ENCODE measurements at places on chromosomes 5 and 9. TPM values are rescaled to one million over a fixed set of nuclear protein-coding genes. Genes with fewer than 3 reads are reported as not detected.

Gene TTC39B
- polyA plus RNA-seq: 9.7 TPM

Gene SLC6A3
- polyA plus RNA-seq: not detected

Gene ARHGEF39
- polyA plus RNA-seq: 0.88 TPM

Gene MARVELD2
- 17.6 TPM for polyA plus RNA-seq

Gene ZNF782
- polyA plus RNA-seq: 1.4 TPM

Gene PLPP7
- not detected for polyA plus RNA-seq

Gene ECSCR
- not detected for polyA plus RNA-seq

Gene GDA
- 0.75 TPM for polyA plus RNA-seq

Gene DNM1
- polyA plus RNA-seq: 0.34 TPM

Gene SLC2A8
- polyA plus RNA-seq: 9.5 TPM

- H3K27ac ChIP-seq: no peak overlapping the region
- DNase-seq: no peak
- H3K36me3 ChIP-seq: no peaks in the 10 kb centered on the region
- H3K4me3 ChIP-seq: no peak overlapping the region
- no peaks in the 10 kb centered on the region for H3K4me1 ChIP-seq
Measured at GRCh38 chr5:152736906-152737305, 331.8 kb upstream of the NMUR2 start.

DNA sequence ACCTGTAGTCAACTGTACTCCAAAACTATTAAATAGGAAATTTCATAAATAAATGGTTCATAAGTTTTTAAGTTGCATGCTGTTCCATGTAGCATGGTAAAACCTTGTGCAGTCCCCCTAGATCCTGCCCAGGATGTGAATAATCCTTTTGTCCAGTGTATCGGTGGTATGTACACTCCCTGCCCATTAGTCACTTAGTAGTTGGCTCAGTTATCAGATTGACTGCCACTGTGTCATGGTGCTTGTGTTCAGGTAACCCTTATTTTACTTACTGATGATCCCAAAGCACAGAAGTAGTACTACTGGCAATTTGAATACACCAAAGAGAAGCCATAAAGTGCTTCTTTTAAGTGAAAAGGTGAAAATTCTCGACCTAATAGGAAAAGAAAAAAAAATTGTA is 134.2 kb downstream of the RNF180 start:
- no peaks in the 10 kb centered on the region for H3K27me3 ChIP-seq
- DNase-seq: peak; percentile 48
- H3K36me3 ChIP-seq: no peaks in the 10 kb centered on the region
- H3K4me3 ChIP-seq: no peak overlapping the region
- H3K4me1 ChIP-seq: peaks cover 36% of the 10 kb centered on the region
- peak overlapping the region; percentile 67 for H3K27ac ChIP-seq

- H3K4me3 ChIP-seq: no peak overlapping the region
- no peaks in the 10 kb centered on the region for H3K27me3 ChIP-seq
- DNase-seq: no peak
Measured at GRCh38 chr9:4404156-4404555, 86.1 kb upstream of the SLC1A1 start.

DNA sequence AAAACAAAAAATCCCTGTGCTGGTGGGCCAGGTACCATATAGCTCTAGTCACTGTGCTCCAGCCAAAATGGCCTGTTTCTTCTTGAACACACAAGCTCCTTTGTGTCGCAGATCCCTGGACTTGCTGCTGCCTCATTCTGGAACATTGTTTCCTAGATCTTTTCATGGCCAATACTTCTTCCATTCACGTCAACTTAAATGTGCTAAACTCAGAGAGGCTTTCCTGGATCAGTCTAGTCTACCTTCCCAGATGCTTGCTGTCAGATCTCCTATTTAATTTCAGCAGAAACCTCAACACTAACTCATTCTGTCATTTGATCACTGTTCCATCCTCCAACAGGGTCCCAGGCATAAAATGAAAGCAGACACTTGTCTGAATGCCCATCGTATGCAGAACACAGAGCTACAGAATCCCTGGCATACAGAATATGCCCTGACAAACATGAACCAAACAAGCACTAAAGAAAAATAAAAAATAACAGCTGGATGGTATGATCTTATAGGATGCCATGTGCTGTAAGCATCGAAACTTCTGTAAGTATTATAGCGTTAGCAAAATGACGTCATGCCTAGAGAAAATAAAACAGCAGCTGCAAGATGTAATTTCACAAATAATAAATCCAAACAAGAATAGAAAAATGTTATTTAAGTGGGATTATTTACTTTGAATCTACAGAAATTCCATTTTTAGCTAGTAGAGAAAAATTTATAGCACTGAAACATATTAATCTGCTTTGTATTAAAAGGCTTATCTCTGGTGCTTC is 403.7 kb upstream of the DAP start:
- H3K4me3 ChIP-seq: no peak overlapping the region
- no peaks in the 10 kb centered on the region for H3K36me3 ChIP-seq
- no peaks in the 10 kb centered on the region for H3K4me1 ChIP-seq
- no peak overlapping the region for H3K27ac ChIP-seq
- no peak for DNase-seq
- H3K27me3 ChIP-seq: no peaks in the 10 kb centered on the region

- H3K27me3 ChIP-seq: no peaks in the 10 kb centered on the region
- DNase-seq: no peak
- H3K27ac ChIP-seq: no peak overlapping the region
- no peak overlapping the region for H3K4me3 ChIP-seq
- H3K36me3 ChIP-seq: no peaks in the 10 kb centered on the region
Measured at GRCh38 chr5:42396111-42396510, 27.1 kb upstream of the GHR start.

- no peak overlapping the region for H3K4me3 ChIP-seq
- peaks cover 8% of the 10 kb centered on the region for H3K4me1 ChIP-seq
- no peak overlapping the region for H3K27ac ChIP-seq
- H3K27me3 ChIP-seq: no peaks in the 10 kb centered on the region
Measured at GRCh38 chr9:26974927-26975326, 18.7 kb downstream of the IFT74 start.

GRCh38 chr5:10364186-10364689 is 10.7 kb downstream of the MARCHF6 start:
- H3K36me3 ChIP-seq: no peaks in the 10 kb centered on the region
- H3K4me3 ChIP-seq: no peak overlapping the region
- H3K27ac ChIP-seq: no peak overlapping the region

DNA sequence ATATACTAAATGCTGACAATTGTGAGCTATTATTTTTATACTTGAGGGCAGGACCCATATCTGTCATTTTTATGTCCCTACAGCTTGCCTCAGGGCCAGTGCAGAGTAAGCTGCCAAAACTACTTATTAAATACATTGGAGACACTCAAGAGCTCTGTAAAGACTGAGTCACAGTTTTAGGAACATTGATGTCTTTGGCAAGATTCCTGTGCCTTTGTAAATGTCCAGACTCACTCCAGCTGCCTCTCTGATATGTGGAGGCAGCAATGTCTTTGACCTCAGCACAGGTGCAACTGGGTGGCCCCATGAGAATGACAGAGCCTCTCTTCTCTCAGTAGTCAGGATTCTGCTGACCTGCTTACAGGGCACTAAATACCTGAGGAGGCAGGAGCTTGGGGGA is 363.2 kb downstream of the OSTF1 start:
- H3K27ac ChIP-seq: no peak overlapping the region
- no peak for DNase-seq
- H3K4me3 ChIP-seq: no peak overlapping the region
- no peaks in the 10 kb centered on the region for H3K36me3 ChIP-seq
- no peaks in the 10 kb centered on the region for H3K4me1 ChIP-seq

DNA sequence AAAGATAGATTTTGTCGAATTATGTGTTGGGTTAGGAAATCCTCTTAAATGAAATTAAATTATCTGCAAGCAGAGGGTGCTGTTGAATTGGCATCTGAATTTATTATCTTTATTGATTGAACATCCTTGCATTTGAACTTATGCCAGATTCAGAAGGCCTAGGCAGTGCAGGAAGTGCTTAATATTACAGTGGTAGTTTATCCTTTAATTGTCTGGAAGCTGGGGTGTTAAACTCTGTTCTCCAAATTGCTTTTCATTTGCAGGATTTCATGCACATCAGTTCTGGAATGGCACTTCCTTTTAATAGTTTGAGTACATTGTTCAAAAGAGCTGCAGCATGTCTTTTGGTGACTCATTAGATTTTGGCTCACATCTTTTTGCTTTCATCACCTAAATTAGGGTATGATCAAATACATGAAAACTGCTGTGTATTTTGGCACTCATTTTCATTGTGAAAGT is 186.3 kb downstream of the KDM4C start:
- H3K27ac ChIP-seq: no peak overlapping the region
- no peak for DNase-seq
- H3K4me3 ChIP-seq: no peak overlapping the region
- peaks cover 3% of the 10 kb centered on the region for H3K36me3 ChIP-seq
- no peaks in the 10 kb centered on the region for H3K27me3 ChIP-seq
- H3K4me1 ChIP-seq: peaks cover 12% of the 10 kb centered on the region

GRCh38 chr9:117411547-117411946 is 3.3 kb downstream of the ASTN2 start:
- H3K27me3 ChIP-seq: peaks cover 39% of the 10 kb centered on the region
- H3K4me3 ChIP-seq: no peak overlapping the region
- H3K36me3 ChIP-seq: no peaks in the 10 kb centered on the region
- no peak for DNase-seq
- no peak overlapping the region for H3K27ac ChIP-seq

DNA sequence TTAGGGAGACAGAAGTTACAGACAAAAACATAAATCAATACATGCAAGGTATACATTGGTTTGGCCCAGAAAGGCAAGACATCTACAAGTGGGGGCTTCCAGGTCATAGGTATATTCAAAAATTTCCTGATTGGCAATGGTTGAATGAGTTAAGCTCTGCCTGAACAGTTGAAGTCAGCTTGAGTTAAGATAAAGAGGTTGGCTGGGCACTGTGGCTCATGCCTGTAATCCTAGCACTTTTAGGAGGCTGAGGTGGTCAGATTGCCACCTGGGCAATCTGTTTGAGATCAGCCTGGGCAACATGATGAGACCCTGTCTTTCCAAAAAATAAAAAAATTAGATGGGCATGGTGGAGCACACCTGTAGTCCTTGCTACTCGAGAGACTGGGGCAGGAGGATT is 16.3 kb downstream of the TMC1 start:
- peaks cover 28% of the 10 kb centered on the region for H3K4me1 ChIP-seq
- H3K36me3 ChIP-seq: no peaks in the 10 kb centered on the region
- no peak for DNase-seq
- H3K27ac ChIP-seq: no peak overlapping the region
- H3K27me3 ChIP-seq: no peaks in the 10 kb centered on the region

- no peak for DNase-seq
- H3K27ac ChIP-seq: no peak overlapping the region
- H3K36me3 ChIP-seq: no peaks in the 10 kb centered on the region
- no peaks in the 10 kb centered on the region for H3K4me1 ChIP-seq
- H3K27me3 ChIP-seq: no peaks in the 10 kb centered on the region
Measured at GRCh38 chr5:39443911-39444310, 19.1 kb upstream of the DAB2 start.

GRCh38 chr5:119292701-119293515 is 62.9 kb upstream of the TNFAIP8 start:
- no peak overlapping the region for H3K27ac ChIP-seq
- no peaks in the 10 kb centered on the region for H3K27me3 ChIP-seq
- DNase-seq: no peak
- H3K36me3 ChIP-seq: no peaks in the 10 kb centered on the region
- H3K4me1 ChIP-seq: peaks cover 29% of the 10 kb centered on the region

- H3K4me1 ChIP-seq: no peaks in the 10 kb centered on the region
- H3K36me3 ChIP-seq: no peaks in the 10 kb centered on the region
- no peak overlapping the region for H3K4me3 ChIP-seq
- DNase-seq: no peak
- no peak overlapping the region for H3K27ac ChIP-seq
Measured at GRCh38 chr9:75414371-75415160, 326.3 kb downstream of the OSTF1 start.

DNA sequence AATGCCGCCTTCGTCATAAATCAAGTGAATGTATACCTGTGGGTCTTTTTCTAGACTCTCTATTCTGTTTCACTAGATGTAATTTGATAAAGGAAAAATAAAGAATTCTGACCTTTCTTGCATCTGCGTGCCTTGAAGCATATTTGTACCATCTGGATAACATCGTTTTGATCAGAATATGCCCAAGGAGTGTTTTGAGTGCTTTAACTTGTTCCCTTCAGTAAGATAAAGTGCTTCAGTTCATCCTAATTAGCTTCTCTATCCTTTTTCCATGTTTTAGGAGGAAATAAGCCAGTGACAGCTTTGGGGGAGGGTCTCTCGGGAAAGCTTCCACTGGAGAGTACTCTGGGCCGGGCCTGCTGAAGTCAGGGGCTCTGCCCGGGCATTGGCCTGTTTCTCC is 113.5 kb upstream of the DAP start:
- H3K4me3 ChIP-seq: no peak overlapping the region
- DNase-seq: no peak
- no peak overlapping the region for H3K27ac ChIP-seq
- no peaks in the 10 kb centered on the region for H3K36me3 ChIP-seq
- no peaks in the 10 kb centered on the region for H3K27me3 ChIP-seq

GRCh38 chr5:4245076-4245475 is 649.4 kb downstream of the IRX1 start:
- H3K36me3 ChIP-seq: no peaks in the 10 kb centered on the region
- no peak overlapping the region for H3K4me3 ChIP-seq
- no peak overlapping the region for H3K27ac ChIP-seq
- H3K4me1 ChIP-seq: no peaks in the 10 kb centered on the region
- DNase-seq: no peak
- no peaks in the 10 kb centered on the region for H3K27me3 ChIP-seq

GRCh38 chr5:31770132-31770720 is 131.3 kb downstream of the PDZD2 start:
- H3K4me3 ChIP-seq: no peak overlapping the region
- DNase-seq: no peak
- no peaks in the 10 kb centered on the region for H3K27me3 ChIP-seq

DNA sequence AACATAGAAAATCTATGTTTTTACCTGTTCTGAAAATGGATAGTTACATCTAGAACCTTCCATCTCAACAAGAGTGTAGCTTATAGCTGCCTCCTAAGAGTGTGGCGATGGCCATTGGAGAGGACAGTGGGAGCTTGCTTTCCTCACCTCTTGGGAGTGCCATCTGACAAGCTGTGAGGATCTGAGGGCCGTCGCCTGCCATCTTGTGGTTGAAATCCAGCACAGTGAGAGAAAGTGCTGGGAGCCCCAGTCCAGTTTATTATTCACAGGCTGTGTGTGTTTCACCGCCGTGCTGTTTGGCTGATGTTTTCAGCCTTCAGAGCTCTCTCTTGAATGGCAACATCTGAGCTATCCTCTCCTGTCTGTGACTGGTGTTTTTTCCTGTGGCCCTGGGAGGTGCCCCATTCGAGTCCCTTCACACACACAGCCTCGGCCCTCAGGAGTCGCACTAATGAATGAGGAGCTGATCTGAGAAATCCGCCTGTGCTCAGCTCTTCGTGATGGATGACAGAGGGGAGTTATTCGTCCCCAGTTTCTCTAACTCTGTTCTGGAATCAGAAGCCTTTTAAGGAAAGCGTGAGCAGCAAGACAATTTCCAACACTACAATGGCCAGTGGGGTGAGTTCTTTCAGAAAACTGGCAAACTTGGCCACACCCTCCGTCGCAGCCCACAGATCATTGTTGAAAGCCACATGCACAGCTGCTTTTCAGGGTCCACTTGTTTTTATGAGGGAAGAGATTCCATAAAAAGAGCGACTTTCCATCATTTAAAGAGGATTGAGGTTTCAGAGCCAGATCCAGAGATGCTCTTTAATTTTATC is 170.3 kb downstream of the PDZD2 start:
- H3K36me3 ChIP-seq: no peaks in the 10 kb centered on the region
- H3K27me3 ChIP-seq: peaks cover 4% of the 10 kb centered on the region
- DNase-seq: no peak
- peaks cover 7% of the 10 kb centered on the region for H3K4me1 ChIP-seq

- no peaks in the 10 kb centered on the region for H3K36me3 ChIP-seq
- no peak for DNase-seq
- no peak overlapping the region for H3K4me3 ChIP-seq
- no peak overlapping the region for H3K27ac ChIP-seq
Measured at GRCh38 chr9:16535555-16535954, 334.9 kb downstream of the BNC2 start.

GRCh38 chr5:176873541-176874172 is 25.5 kb downstream of the HK3 start:
- DNase-seq: no peak
- H3K36me3 ChIP-seq: no peaks in the 10 kb centered on the region
- no peak overlapping the region for H3K4me3 ChIP-seq
